ENCODE measurements at places on chromosomes 3 and 15. TPM values are rescaled to one million over a fixed set of nuclear protein-coding genes. Genes with fewer than 3 reads are reported as not detected.

DNA sequence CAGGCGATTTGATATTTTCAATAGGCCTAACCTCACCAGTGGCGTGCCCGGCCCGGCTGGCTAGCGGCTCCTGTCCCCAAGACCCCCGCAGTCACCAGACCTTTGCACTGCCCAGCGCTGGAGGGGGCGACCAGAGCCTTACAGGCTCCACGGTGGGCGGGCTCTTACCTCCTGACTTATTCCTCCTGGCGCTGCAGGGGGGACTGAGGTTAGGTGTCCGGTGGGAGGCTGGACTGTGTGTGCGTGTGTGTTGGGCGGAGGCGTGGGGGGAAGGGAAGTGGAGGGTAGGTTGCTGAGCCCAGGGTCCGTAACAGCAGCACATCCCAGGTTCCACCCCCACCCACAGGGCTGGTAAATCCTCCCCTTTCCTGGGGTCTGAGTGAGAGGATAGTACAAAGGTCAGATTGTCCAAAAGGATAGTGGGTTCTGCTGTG, 27.5 kb upstream of the THRB start:
- H3K4me3 ChIP-seq = peak overlapping the region; percentile 65
- H3K36me3 ChIP-seq = no peaks in the 10 kb centered on the region
- H3K27me3 ChIP-seq = peaks cover 72% of the 10 kb centered on the region
- no peak overlapping the region for H3K27ac ChIP-seq
- H3K4me1 ChIP-seq = peaks cover 23% of the 10 kb centered on the region

DNA sequence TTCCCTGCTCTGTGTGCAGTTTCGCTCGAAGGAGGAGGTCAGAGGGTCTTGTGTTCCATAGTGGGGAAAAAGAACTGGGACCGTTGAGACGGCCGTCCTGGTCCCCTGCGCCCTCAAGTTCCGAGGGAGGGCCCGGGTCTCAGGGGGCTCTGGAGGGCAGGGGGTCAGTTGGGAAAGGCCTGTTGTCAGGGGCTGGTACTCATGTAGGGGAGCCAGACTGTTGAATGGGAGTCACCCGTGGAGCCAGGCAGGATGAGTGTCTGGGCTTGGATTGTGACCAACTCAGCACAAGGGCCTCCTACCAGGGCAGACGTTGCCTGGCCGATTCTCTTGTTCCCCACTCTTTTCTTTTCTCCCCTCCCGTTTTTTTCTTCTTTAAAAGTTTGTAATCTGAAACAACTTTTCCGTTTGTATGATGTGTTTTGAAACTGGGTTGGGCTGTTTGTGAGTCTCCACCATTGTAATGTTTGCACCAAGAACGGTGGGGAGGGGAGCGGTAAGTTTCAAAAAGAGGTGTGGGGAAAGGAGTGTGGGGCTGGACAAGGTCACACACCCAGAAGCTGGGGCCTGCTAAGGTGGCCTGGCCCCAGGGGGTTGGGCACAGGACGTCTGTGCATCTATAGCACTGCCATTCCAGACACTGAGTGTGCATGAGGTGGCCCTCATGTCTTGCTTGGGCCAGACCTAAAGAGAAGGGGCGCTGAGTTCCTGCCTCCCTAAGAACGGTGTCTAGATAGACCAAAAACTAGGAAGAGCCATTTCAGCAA, 1.1 kb downstream of the CMTM7 start:
- no peak for DNase-seq
- H3K4me1 ChIP-seq = peaks cover 13% of the 10 kb centered on the region
- H3K36me3 ChIP-seq = no peaks in the 10 kb centered on the region

- no peak overlapping the region for H3K27ac ChIP-seq
- H3K4me3 ChIP-seq = no peak overlapping the region
- H3K36me3 ChIP-seq = no peaks in the 10 kb centered on the region
- no peak for DNase-seq
- peaks cover 33% of the 10 kb centered on the region for H3K4me1 ChIP-seq
- no peaks in the 10 kb centered on the region for H3K27me3 ChIP-seq
These were observed 33.5 kb downstream of the SLCO2A1 start for GRCh38 chr3:133996251-133996661.

- peaks cover 11% of the 10 kb centered on the region for H3K36me3 ChIP-seq
- DNase-seq = no peak
- peak overlapping the region; percentile 100 for H3K27ac ChIP-seq
- peak overlapping the region; percentile 99 for H3K4me3 ChIP-seq
These were observed 790 bp downstream of the RAB5A start for GRCh38 chr3:19947549-19948225.

- no peak for DNase-seq
- H3K4me1 ChIP-seq = peaks cover 8% of the 10 kb centered on the region
- H3K4me3 ChIP-seq = no peak overlapping the region
These were observed 114.8 kb upstream of the RARB start for GRCh38 chr3:25313286-25313685.

- H3K4me3 ChIP-seq = no peak overlapping the region
- H3K36me3 ChIP-seq = peaks cover 6% of the 10 kb centered on the region
These were observed 54.3 kb downstream of the RIOX2 start for GRCh38 chr3:97917813-97918536.

DNA sequence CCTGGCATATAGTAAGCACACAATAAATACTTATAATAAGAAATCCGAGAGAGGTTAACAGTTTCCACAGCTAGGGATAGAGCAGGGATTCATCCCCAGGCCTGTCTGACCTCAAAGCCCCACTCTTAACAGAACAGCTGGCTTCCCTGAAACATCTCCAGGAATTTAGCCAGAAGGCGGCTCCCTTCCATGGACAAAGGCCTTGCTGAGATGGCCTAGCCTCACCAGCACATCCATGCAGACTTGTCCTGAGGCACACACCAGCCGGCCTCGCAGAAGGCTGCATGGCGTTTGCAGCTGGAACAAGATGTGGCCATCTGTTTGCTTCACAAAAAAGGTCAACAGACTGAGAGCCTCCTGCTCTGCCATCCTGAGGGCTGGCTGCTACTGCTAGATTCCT, 245.4 kb downstream of the SLCO3A1 start:
- H3K27me3 ChIP-seq = peaks cover 39% of the 10 kb centered on the region
- no peak overlapping the region for H3K27ac ChIP-seq
- H3K4me1 ChIP-seq = peaks cover 13% of the 10 kb centered on the region
- H3K4me3 ChIP-seq = no peak overlapping the region
- no peaks in the 10 kb centered on the region for H3K36me3 ChIP-seq

GRCh38 chr3:71564361-71564760, 19.2 kb downstream of the FOXP1 start:
- H3K27ac ChIP-seq = no peak overlapping the region
- H3K36me3 ChIP-seq = peaks cover 50% of the 10 kb centered on the region
- no peak for DNase-seq
- H3K27me3 ChIP-seq = no peaks in the 10 kb centered on the region

DNA sequence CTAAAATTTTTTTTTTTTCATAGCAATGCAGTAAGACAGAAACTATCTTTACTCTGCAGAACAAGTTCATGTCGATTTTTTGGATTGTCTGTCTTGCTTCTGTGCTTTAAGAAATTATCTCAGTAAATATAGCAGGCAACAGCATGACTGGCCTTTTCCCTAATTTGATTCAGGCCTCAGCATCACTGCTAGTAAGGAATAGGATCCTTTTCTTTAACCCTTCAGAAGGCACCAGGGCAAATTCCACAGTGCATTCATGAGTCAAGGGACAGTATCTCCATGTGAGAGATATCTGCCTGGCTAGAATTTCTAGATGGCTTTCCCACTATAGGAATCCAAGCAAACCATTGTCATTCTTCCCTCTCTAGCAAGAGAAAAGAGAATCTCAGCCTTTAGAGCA, 71.4 kb downstream of the TIPARP start:
- peaks cover 18% of the 10 kb centered on the region for H3K4me1 ChIP-seq
- peaks cover 3% of the 10 kb centered on the region for H3K36me3 ChIP-seq
- no peak overlapping the region for H3K4me3 ChIP-seq
- H3K27me3 ChIP-seq = no peaks in the 10 kb centered on the region
- no peak overlapping the region for H3K27ac ChIP-seq

DNA sequence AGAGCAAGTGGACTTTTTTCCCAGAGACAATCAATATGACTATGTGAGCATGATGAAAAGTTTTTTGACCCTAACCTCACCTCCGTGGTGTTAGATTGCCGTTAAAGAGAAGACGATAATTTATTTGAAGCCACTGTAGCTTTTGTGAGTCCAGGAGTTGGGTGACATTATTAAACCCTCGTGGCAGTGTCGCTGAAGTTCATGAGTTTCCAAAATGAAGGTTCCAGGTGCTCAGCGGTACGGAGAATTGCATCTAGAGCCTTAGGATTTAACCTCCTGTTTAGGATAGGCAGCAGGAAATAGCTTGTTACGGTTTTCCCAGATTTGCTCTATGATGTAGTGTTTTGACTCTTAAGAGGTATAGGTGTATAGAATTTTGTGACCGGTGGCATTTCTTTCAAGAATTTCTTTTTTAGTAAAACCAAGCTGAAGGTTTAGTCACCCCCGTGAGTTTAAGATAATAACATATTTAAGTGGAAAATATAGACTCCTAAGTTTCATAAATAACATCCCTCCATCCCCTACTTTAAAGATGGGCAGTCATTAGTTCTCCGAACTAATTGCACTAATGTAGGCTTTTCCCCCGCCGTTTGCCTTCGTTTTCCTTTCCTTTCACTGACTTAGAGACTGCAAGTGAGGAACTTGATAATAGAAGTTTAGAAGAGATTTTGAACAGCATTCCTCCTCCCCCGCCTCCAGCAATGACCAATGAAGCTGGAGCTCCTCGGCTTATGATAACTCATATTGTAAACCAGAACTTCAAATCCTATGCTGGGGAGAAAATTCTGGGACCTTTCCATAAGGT, 2.0 kb downstream of the SMC4 start:
- peak overlapping the region; percentile 94 for H3K4me3 ChIP-seq
- no peak for DNase-seq
- peaks cover 2% of the 10 kb centered on the region for H3K36me3 ChIP-seq
- peaks cover 41% of the 10 kb centered on the region for H3K4me1 ChIP-seq
- H3K27ac ChIP-seq = peak overlapping the region; percentile 90

- H3K27ac ChIP-seq = no peak within 1 kb of the TSS
- H3K4me3 ChIP-seq = peak within 1 kb of the TSS; percentile 59
- H3K36me3 ChIP-seq = no peaks in the 10 kb centered on the region
- no peak for DNase-seq
These were observed at the start of gene HAPLN3 for GRCh38 chr15:88894819-88895767. TSS of gene HAPLN3 (minus strand) at chr15:88895544. CDS start at chr15:88887298, 8,246 bp downstream.

- H3K27ac ChIP-seq = no peak overlapping the region
- H3K4me1 ChIP-seq = peaks cover 4% of the 10 kb centered on the region
These were observed 107.4 kb downstream of the GREM1 start for GRCh38 chr15:32825219-32825618.

DNA sequence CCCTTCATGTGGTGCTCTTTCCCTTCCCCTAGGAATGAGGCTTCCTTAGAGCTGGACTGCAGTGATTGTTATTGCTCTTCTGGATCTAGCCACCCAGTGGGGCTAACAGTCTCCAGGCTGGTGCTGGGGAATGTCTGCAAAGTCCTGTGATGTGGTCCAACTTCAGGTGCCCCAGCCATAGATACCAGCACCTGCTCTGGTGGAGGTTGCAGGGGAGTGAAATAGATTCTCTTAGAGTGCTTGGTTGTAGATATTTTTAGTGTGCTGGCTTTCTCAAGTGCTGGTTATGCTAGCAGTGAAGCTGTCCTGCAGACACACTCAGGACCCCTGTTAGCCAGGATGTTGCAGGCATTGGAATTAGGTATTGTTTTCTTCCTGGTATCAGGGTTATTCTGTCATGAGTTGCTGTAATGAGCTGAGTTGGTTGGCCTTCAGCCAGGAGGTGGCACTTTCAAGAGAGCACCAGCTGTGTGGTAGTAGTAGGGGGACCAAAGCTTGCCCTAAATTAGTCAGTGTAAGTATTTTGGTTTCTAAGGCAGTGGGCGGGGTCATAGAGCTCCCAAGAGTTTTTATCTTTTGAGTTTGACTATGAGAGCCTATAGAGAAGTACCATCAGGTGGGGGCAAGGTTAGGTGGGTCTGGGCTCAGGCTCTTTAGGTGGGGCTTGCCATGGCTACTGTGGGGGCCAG, 317.5 kb upstream of the SGO1 start:
- H3K36me3 ChIP-seq = peaks cover 4% of the 10 kb centered on the region
- H3K4me1 ChIP-seq = no peaks in the 10 kb centered on the region
- no peaks in the 10 kb centered on the region for H3K27me3 ChIP-seq
- no peak overlapping the region for H3K27ac ChIP-seq
- DNase-seq = no peak

DNA sequence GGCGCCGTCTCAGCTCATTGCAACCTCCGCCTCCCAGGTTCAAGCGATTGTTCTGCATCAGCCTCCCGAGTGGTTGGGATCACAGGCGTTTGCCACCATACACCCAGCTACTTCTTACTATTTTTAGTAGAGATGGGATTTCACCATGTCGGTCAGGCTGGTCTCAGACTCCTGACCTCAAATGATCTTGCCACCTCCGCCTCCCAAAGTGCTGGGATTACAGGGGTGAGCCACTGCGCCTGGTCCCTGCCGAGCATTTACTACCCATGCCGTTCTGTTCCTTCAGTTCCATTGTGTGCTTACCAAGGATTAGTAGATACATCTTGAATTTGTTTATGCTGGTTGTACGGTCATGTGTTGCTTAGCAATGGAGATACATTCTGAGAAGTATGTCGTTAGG, 10.3 kb downstream of the CHD2 start:
- H3K27me3 ChIP-seq = no peaks in the 10 kb centered on the region
- peaks cover 15% of the 10 kb centered on the region for H3K36me3 ChIP-seq
- no peak overlapping the region for H3K4me3 ChIP-seq
- peak overlapping the region; percentile 82 for H3K27ac ChIP-seq

DNA sequence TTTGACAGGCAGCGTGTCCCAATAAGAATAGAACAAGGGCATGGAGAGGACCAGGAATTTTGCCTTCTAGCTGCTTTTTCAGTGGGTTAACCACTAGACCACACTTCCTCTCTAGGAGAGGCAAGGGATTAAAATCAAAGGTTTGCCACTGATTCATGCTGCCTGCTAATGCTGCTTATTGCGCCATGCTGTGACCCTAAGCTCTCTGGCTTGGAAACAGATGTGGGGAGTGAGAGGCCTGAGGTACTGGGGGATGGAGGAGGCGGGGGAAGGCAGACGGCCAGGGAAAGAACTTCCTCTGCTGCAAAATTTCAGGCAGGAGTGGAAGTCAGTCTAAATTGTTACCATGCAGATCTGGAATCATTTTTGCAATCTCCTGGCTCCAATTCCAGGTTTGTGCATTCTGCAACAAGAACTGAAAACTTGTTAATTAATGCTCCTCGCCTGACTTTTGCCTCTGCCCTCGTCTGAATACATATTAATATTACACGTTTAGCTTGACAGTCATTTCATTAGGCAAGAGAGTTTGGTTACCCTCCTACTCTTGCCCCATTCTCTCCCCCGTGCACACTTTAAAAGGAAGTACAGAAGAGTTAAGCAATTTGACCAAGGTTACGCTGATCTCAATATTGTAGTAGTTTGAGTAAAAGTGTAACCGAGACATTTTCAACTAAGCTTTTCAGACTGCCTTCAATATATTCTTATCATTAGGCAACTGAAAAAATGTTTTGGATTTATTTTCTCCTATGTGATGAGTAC, 121.7 kb upstream of the SPRED1 start:
- peak; percentile 58 for DNase-seq
- peaks cover 39% of the 10 kb centered on the region for H3K4me1 ChIP-seq
- H3K27me3 ChIP-seq = no peaks in the 10 kb centered on the region
- peak overlapping the region; percentile 30 for H3K4me3 ChIP-seq
- H3K27ac ChIP-seq = peak overlapping the region; percentile 65

Gene CADPS
- 3.3 TPM for total RNA-seq

Gene LOXL1
- 69.0 TPM for total RNA-seq

Gene NAALADL2
- total RNA-seq = 27.9 TPM

Gene RBPMS2
- total RNA-seq = 14.6 TPM

Gene IQCF5
- not detected for total RNA-seq

Gene SNX22
- 0.78 TPM for total RNA-seq

Gene ST8SIA2
- 12.1 TPM for total RNA-seq

Gene SRPRB
- 41.8 TPM for total RNA-seq

Gene FBXW12
- total RNA-seq = 0.51 TPM

Gene P2RY13
- not detected for total RNA-seq

Gene ZBED2
- total RNA-seq = not detected
